ENCODE measurements at places on chromosomes 4 and X. TPM values are rescaled to one million over a fixed set of nuclear protein-coding genes. Genes with fewer than 3 reads are reported as not detected.

The HELT gene
- total RNA-seq: not detected

The MSN gene
- 161 TPM for total RNA-seq

The NMU gene
- 2.5 TPM for total RNA-seq

The ARHGAP6 gene
- 0.71 TPM for total RNA-seq

The NCAPG gene
- 60.5 TPM for total RNA-seq

The SEPTIN6 gene
- total RNA-seq: 223 TPM

The HMX1 gene
- total RNA-seq: not detected

The FRG2 gene
- total RNA-seq: 0.05 TPM

The GLRB gene
- total RNA-seq: 1.9 TPM

Data from thymus (tissue), 14 donors.